ENCODE measurements at places on chromosomes 13 and 19.

- peak; percentile 95 for DNase-seq
Observed at GRCh38 chr19:40613690-40614621, 12.8 kb downstream of the LTBP4 start.

DNA sequence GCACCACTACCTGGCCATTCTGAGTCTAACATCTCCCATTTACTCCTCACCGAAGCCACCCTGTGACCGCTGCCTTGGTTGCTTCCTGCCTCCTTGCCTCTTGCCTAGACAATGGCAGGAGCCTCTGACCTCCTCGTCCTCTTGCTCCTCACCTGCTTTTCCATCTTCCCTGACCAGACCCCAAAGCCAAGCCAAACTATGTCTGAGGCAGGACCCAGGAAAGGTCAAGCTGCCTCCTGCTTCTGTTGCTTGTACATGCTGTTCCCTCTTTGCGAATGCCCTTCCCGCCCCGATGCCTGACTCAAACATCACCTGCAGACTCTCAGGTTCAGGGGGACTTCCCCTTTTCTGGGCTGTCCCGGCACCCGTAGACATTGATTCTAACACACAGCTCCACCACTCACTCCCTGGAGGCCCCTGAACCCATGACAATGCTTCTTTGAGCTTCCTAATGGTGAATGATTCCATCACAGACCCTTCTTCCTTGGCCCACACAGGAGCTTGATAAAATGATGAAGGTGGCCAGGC is 60.8 kb downstream of the F2RL3 start:
- no peak for DNase-seq

DNA sequence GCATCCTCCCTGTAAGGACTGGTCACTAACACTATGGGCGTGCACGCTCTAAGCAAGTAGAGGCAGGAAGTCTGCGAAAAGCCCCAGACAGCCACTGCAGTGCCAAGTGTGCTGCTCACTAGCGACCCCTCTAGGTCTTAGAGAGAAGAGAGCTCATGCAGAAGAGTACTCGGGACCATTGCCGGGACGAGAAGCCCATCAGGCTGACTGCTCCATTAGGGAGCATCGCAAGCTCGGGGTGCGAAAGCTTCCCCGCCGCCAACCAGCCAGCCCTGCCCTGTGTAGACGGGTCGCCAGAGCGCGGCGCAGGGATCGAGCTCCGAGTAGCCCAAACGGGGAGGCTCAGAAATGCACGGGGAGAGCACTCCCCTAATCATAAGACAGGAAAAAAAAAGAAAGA is 16.6 kb downstream of the POU4F1 start:
- DNase-seq = no peak

- DNase-seq = peak; percentile 60
Observed at GRCh38 chr19:45558399-45558878, 26.2 kb downstream of the OPA3 start.

DNA sequence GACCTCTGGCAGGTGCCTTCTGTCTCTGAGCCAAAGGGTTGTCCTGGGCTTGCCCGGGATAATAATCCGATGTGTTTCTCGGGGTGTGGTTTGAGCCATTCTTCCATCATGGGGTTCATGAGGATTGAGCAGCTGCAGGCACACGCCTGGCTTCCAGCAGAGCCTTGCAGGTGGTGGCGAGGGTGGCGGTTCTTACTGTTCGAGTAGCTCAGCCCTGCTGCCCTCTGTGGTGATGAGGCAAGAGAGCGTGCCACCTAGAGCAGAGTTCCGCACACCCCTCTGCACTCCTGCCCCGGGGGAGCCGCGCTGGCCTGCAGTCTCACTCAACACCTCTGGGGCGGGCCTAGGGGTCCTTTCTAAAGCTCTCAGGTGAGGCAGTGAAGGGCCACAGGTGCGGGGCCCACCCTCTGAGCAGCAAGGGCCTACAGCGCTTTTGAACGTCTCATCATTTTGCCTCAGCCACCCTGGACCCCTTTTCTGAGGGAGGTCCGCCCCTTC is 3.8 kb downstream of the SCN1B start:
- DNase-seq = no peak

DNA sequence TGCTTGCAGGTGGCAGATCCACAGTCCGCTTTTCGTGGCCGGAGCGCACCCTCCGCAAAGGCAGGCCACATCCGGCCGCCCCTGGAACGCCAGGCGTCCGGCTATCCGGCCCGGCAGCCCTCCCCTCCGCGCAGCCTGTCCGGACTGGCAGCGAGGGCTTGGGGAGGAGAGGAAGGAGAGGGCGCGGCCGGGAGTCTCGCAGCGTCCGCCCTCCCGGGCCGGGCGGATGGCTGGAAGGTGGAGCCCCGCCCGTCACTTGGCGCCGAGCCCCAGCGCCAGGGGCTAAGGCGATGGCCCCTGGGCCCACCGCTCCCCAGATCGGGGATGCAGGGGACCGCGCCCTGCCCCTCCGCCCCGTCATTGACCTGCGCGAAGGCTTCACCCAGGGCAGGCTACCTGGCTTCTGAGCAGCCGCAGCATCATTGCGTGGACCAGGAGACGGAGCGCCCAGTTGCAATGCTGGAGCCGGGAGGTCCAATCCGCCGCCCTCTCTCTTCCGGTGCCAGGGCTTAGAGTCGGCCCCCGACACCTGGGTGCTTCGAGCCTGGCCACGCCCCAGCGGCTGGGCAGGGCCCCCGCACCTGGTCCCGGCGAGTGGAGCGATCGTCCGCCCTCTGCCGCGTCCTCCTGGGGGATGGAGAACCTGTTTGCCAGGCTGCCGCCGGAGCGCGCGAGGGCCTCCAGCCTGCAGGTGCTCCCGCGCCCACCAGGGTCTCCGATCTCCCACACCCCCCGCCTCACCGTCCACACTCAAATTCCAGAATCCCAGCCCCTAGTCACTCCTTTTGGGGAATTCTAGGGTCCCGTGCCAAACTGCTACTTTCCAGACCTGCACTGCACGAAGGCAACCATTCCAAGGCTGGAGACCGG is at the start of gene FUT1:
TSS of gene FUT1 (minus strand) at position 146 of the 870 bp plus-strand sequence. CDS start 1,360 bp downstream, outside the sequence.
- DNase-seq = peak; percentile 94

DNA sequence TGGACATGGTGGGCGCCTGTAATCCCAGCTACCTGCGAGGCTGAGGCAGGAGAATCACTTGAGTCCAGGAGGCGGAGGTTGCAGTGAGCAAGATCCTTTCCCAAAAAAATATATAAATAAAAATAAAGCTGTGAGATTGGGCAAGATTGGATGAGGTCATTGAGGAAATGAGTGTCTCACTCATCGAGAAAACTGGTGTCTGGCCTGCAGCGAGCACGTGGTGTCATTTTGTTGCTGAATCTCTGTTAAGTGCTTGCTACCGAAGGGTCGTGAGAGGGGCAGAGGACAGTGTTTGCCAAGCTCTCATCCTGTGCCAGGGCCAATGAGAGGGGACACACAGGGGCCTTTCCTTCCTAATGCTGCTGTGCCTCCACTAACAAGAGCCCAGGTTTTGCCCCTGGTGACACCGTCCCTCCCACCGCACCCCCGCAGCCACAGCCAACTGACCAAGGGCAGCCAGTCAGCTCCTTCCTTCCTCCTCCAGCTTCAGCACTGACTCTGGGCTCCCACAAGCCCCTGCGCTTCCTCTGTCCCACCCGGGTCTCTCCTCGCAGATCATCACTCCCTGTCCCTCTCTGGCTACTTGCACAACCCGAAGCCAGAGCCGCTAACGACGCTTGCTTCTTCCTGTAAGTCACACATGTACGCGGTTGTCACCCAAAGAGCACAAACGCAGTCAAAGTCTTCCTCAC is 3.2 kb downstream of the POLD1 start:
- no peak for DNase-seq

- no peak for DNase-seq
Observed at GRCh38 chr13:34000955-34001354, 183.0 kb downstream of the RFC3 start.

DNA sequence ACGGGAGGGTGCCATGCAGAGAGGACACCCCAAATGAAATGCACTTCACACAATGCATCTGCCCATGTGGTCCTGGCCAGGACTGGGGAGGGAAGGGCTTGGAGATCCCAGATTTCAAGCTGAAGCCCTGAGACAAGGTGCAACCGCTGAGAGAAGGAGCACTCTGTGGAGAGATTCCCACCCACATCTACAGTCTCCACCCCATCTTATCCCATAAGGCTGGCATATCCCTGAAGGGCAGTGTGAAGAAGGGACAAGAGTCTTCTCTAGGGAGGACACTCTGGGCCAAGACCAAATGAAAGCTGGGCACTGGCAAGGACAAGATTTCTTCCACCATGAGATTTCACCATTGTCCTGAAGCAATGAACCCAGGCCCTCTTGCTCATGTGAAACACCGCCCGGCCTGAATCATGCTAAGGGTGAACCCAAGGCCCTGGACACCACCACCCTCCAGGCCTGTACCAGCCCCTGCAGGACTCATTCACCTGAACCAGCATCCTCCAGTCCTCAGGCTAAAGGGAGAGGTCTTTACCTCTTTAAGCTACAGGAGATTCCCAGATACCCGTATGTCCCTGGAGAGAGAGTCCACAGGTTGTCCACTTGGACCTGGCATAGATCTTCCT is 20.5 kb downstream of the CEACAM4 start:
- no peak for DNase-seq

DNA sequence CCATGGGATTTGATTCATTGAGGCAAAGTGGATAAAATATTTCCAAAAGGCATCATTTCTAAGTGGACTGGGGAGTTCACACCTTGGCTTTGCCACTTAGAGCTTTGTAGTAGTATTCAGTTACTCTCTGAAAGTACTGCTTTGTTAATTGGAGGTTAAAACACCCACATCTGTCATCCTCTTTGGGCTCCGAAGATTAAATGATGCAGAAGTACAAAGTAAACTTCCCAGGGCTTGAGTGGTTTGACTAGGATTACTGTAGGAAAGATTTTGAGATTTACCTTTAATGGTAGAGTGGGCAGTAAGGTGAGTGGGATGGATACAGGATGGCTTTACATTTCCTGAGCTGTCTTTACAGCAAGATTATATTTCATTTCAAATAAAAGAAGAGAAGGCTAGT is 42.4 kb downstream of the WASF3 start:
- DNase-seq = peak; percentile 34

DNA sequence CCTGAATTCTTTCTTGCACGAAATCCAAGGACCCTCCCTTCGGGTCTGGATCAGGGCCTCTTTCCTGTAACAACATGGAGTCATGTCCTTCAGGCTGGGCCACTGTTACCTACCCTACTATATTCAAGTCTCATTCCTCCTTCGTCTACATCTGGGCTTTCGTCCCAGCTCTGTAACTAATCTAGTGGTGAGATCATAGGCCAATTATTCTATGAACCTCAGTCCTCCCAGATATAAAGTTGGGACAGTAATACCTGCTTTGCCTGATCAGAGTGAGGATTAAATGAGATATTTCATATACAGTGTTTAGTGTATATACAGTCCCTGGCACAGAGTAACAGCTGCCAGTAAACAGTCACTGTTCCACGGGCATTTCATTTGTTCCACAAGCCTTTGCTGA is 48.3 kb upstream of the ATP12A start:
- DNase-seq = no peak

GRCh38 chr13:43284162-43284561 is 260.8 kb downstream of the DNAJC15 start:
- no peak for DNase-seq

- no peak for DNase-seq
Observed at GRCh38 chr19:31803835-31804446, 454.7 kb upstream of the TSHZ3 start.

- DNase-seq = no peak
Observed at GRCh38 chr19:18123819-18124218, 26.2 kb downstream of the MAST3 start.

DNA sequence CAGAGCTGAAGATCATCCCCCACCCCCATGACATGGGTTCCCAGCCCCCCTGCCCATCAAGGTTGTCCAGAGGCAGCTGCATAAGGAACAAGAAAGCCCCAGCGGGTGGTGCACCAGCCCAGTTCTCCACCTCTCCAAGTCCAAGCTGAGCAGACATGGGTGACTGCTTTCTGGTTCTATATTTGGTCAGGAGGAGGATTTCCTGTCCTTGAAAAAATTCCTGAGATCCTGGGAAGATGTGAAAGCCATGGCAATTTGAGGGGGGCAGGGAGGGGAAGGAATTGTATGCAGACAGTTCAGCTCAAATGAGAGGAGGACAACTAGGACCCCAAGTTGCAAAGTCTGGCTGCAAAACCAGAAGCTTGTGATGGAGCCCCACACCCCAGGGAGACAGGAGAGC is 55.4 kb upstream of the ADGRE5 start:
- no peak for DNase-seq

GRCh38 chr19:48862827-48863226 is 5.6 kb downstream of the PLEKHA4 start:
- no peak for DNase-seq

GRCh38 chr19:16377521-16377920 is 52.9 kb downstream of the KLF2 start:
- no peak for DNase-seq

DNA sequence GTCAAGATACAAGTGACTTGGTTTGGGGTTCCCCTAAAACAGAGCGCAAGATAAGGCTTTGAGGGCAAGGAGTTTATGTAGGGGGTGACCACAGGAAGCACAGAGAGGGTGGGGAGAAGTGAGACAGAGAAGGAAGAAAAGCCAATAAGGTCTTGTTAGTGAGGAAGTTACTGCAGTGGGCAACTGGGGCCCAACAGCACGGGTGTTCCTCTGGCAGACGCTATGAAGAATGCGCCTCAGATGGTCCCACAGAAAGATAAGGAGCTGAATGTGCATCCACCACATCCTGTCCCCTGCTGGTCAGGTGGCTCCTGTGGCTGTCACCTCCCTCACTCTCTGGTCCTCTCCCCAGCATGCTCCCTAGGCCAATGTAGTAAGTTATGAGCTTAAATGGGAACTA is 333.5 kb downstream of the TSHZ3 start:
- DNase-seq = no peak

- no peak for DNase-seq
Observed at GRCh38 chr19:19268453-19269385, 4.4 kb downstream of the TM6SF2 start.

- DNase-seq = no peak
Observed at GRCh38 chr19:39448271-39448670, 2.9 kb downstream of the SUPT5H start.

DNA sequence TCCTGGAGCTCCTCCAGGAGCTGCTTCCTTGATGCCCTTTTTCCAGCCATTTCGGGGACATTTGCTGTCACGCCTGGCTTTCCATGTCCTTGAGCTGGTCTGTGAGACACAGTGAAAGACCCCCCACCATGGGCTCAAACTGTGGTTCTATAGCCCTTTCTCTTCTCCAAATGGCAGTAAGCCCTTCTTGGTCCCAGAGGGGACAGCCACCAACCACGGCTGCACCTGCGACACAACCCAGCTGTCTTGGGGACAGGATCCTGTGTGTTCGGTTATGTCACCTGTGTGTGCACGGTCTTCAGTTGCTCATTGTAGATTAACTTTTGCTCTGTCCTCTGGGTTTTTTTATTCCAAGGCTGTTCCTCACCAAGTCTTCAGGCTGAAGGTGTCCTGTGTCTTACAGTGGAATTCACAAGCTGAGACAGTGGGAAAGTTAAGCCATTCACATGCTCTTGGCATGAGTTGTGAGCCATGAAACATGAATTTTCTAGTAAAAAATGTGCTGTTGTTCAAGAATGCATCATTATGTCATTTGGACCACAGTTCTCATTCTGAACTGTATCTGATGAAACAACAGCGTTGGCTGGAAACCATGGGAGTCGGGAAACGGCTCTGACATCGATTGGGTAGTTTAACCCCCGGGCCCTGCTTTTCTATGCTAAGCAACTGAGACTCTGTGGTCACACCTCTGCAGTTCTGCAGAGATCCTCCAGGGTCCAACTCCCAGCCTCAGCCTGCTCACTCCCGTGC is 129.5 kb upstream of the MCF2L start:
- no peak for DNase-seq
